NCI-H1930 (cell line): ENCODE measurements at places on chromosomes 7 and 10.

DNA sequence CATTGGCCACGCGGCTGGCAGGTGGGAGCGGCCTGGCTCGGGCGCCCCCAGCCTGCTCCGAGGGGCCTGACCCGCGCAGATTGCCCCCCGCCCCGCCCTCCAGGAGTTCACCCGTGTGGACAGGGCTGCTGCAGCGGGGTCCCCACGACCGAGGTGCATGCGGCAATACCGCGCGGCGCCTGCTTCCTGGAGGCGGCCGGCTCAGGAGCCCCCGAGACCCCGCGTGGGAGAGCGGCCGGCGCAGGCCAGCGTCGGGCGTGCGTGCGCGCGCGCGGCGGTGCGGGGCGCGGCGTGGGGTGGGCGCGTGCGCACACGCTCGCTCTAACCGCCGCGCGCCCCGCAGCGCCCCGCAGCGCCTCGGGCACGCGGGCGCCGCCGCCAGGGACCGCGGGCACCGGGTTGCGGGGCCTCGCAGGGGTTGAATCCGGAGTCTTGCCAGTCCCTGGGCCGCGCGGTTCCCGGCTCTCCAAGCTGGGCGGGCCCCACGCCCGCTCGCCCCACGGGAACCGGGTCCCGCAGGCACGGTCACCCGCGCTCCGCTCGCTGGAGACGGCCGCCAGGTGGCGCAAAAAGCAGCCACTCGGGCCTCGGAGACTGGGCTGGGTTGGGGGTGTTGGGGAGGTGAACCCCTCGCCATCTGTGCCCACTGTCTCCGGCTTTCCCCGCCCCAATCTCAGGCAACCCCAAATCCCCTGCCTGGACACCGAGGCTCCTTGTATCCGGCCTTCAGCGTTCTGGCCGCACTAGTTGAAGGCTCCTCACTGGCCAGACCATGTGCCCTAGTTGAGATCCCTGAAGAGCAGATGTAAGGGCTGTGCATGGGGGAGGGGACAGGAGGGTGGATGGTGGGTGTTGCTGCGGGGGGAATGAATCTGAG is 1.3 kb upstream of the ACHE start:
- peak; percentile 51 for DNase-seq

GRCh38 chr7:10429031-10429430 is 544.6 kb upstream of the PHF14 start:
- DNase-seq, result peak; percentile 29

GRCh38 chr7:22173685-22174573 is 183.0 kb downstream of the RAPGEF5 start:
- no peak for DNase-seq

GRCh38 chr10:34781711-34782110 is 33.4 kb downstream of the PARD3 start:
- no peak for DNase-seq

DNA sequence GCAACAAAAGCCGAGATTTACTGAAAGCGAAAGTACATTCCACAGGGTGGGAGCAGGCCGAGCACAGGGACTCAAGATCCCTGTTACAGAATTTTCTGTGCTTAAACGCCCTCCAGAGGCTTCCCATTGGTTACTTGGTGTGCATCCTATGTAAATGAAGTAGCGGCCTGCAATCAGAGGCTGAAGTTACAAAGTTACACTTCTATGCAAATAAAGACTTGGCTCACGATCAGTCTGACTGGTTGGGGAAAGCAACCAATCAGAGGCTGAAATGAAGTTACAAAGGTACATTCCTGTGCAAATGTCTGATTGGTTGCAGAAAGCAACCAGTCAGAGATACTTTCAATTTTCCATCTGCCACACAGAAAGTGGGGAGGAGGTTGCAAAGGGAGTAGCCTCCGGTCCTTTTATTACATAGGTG is 4.1 kb downstream of the ACBD7 start:
- no peak for DNase-seq

DNA sequence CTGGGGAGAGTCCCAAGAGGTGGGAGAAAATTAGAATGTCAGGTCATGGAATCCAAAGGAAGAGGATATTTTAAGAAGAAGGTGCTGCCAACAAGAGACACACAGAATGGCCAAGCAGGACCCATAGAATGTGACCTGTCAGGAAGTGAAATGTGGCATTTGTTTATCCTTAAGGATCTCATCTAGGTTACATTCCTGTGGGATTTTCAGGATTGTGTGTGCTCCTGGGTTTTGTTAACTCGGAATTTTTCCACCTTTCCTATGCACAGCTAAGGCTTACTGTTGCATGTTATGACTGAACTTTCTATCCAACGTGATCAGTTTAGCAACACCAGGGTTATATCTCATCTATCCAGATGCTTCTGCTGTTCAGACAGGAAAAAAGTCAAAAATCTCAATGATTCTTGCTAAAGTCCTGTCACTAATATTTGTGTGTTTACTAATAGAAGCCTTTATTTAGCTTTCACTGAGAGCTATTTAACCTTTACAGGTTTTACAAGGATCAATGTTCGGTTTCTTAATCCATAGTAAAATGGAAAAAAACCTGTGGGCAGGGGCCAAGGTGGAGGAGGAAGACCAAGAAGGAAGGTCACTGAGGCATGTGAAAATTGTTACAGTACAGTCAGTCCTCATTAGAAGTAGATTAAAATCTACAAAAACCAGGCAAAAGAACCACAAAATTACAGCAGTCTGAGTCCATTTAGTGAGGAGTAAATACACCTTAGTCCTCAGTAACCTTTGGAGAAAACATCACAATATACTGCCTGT is 437.8 kb upstream of the NPVF start:
- DNase-seq, result no peak

DNA sequence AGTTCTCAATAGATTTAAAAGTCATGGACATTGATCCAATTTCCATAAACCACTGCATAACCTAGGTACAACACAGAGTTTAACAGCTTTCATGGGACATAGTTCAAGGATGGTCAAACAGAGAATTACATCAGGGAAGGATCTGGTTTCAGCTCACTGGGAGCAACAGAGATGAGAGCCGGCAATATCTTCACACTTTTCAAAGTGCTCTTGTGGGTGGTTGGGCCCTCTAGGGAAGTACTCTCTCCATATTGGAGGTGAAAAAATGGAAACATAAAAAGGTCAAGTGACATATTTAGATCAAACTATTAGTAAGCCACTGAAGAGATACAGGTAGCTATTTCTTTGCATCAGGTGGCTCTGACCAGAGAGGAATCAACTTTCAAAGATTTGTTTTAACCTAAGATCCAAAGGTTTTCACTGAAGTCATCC is 61.8 kb upstream of the LRRN3 start:
- DNase-seq, result no peak

GRCh38 chr7:45021604-45022296 is 21.7 kb downstream of the CCM2 start:
- DNase-seq, result no peak

GRCh38 chr10:86711513-86712316 is 43.4 kb downstream of the LDB3 start:
- DNase-seq, result peak; percentile 8

DNA sequence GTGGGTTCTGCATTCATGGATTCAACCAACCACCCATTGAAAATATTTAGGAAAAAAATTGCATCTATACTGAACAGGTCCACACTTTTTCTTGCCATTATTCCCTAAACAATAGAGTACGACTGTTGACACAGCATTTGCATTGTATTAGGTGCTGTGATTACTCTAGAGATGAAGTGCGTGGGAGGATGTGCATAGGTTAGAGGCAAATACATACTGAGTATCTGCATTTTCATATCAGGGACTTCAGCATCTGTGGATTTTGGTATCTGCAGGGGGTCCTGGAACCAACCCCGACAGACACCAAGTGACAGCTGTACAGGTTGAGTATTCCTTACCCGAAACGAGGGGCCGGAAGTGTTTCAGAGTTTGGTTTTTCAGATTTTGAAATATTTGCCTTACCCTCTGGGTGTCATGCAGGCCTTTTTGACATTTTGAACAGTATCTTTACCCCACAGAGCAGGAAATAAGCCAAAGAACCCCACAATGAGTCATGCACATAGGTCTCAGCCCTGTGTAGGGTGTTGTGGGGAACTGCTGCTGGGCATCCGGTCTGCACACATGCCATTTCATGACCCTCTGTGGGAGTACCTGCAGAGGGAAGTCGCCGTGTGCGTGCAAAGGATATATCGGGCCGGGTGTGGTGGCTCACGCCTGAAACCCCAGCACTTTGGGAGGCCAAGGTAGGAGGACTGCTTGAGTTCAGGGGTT is 14.5 kb downstream of the NUDT5 start:
- no peak for DNase-seq

GRCh38 chr7:96679886-96680285 is 29.8 kb downstream of the SEM1 start:
- DNase-seq, result no peak

- no peak for DNase-seq
Observed at GRCh38 chr10:76778914-76779795, 858.5 kb downstream of the KCNMA1 start.

DNA sequence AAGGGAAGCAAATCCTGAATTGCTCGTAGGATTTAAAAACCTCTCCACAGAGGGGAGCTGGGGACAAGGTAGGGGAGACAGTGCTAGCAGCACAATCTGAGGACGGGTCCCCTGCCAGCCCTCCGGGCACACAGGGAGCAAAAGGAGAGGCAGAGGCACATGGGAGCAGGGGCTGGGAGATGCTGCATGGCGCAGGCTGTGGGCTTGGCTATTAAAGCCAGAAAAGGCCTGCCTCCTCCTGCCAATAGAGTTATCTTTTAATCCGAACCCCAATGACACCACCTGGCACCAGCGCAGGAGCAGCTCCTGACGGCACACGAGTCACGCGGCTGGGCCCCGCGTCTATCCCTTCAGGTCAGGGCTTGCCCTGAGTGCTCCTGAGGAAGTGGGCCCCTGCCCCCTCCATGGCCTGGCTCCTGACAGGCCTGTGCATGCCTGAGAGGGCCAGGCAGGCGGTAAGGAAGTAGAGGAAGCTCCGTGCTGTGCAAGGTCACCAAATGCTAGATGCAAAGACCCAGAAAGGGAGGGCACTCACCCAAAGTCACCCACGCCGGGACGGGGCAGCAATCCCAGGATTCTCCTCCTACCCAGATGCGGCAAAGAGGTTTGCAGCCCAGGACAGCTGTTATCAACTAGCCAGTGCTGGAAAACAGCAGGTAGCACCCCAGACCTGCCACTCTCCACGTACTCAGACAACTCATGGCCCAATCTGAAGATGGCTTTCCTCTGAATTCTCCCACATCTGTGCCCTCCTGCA is 28.1 kb downstream of the DLG5 start:
- no peak for DNase-seq

GRCh38 chr7:64905133-64905532 is 2.1 kb downstream of the ZNF273 start:
- no peak for DNase-seq

GRCh38 chr7:77484785-77485184 is 52.3 kb upstream of the PTPN12 start:
- DNase-seq, result no peak

- DNase-seq, result no peak
Observed at GRCh38 chr10:34033078-34033477, 698.6 kb upstream of the NRP1 start.

DNA sequence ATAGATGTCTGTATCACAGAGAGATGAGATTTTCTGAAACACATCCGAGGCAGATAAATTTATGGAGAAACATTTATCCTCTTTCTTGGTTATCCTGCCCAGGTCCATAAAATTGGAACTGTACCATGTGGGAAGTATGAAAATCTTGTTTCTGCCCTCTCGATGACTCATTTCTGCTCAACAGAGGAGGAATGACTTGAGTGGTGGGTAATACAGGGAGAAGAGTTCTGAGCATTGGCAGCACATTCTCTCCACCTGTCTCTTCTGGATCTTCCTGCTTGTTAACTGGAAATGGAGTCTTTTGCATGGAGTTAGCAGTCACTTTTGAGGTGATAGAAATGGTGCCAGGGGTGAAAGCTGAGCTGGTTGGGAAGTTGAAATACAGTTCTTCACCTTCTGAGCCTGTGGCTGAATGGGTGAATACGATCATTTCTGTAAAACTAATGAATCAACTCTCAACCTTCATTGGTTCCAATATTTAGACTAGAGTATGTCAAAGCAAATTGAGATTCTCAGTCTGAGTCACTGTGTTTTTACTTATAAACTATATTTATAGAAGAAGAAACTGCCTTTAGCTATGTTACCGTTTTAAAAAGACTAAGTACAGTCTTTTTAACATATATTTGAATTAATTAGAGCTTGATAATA is 945.5 kb downstream of the SORCS3 start:
- DNase-seq, result no peak

DNA sequence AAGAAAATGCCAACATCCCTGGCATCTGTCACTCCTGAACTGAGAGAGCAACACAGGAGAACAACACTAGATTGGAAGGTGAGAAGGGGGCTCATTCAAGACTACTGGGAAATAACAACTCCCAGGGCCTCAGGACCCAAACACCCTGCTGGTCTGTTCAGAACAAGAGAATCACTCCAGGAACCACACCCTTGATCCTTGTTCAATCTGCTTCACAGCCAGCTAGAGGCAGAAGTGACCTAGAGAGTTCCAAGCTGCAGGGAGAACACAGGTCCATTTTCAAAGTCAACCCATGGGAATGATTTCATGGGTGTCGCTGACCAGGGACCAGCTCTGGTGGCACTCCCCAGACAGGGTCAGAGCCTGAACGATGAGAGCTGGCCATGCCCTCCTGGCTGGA is 42.3 kb downstream of the LRRC20 start:
- no peak for DNase-seq

DNA sequence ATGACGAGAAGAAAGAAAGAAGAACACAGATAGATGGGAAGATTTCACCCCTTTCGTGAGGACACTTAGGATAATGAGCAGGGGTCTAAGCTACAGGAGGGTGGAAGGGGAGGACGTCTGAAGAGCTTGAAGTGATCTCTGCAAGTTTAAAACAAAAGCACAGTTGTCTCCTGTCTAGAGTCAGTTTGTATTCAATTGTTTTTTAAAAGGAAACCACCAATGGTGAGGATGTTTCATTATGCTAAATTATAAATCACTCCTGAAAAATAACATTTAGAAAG is 85.9 kb downstream of the ADAM12 start:
- DNase-seq, result no peak

DNA sequence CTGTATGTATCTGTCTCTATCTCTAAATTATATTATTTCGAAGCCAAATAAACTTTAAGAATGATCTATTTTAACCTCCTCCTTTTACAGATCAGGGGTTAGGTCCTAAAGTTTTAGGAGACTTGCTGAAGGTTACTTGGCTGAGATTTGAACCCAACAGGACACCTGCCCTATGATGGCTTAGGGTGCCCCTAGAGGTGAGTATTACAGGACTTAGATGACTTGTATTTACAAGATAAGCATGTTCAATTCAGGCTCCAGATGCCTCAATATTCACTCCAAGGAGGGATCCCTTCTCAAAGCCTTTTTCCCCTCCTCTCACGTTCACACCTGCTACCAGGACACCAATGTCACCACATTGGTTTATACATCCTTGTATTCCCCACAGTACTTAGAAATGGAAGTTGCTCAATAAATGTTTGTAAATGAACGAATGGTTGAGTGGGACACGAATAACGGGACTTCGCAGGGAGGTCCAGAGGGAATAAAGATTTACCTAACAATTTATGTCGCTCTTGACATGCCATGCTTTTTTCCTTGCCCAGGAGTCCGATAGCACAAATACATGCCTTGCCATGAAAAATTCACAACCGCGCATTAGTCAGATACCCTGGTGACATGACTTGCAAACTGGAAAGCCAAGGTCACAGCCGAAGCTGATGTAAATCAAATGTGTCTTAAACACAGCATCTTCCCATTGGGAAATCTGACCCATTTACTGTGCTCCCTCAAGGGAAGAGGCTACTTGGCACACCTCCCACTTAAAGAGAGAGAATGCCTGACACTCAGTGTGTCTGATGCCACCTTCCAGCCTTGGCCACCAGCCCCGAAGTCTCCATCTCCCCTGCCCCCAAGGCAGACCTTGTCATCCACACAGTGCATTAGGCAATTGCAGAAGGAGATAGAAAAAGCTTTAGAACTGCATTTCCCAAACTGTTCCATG is 872.2 kb upstream of the AUTS2 start:
- DNase-seq, result no peak
